ENCODE measurements at places on chromosomes 6 and 20. TPM values are rescaled to one million over a fixed set of nuclear protein-coding genes. Genes with fewer than 3 reads are reported as not detected.

The DOK5 gene
- 2.2 TPM for total RNA-seq

The SLC4A11 gene
- 5.8 TPM for total RNA-seq

The SLCO4A1 gene
- 5.3 TPM for total RNA-seq

The PNLDC1 gene
- total RNA-seq = 0.17 TPM

The ADGRG6 gene
- total RNA-seq = 72.3 TPM

Data from type B pancreatic cell (in vitro differentiated cells).